ENCODE measurements at places on chromosomes 12 and 14.
A peak's percentile ranks its signal among the peaks of the same experiment; 100 is the strongest.

DNA sequence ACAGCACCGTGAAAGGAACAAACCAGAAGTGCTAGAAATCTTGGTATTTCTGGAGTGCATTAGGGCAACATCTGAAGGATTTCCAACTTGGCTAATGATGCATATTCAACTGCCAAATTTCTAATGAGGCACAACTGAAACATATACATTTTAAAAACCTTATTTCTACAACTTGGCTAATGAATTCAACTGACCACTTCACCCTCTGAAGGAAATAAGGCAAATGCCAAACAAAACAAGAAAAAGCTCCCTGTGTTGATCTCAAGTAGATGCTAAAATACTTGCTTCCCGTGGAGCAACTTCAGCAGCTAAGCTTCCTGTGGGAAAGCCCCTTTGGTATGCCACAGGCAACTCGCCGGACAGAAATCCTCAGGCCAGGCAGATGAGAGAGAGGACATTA, 167.1 kb downstream of the TTC7B start:
- no peak for DNase-seq

DNA sequence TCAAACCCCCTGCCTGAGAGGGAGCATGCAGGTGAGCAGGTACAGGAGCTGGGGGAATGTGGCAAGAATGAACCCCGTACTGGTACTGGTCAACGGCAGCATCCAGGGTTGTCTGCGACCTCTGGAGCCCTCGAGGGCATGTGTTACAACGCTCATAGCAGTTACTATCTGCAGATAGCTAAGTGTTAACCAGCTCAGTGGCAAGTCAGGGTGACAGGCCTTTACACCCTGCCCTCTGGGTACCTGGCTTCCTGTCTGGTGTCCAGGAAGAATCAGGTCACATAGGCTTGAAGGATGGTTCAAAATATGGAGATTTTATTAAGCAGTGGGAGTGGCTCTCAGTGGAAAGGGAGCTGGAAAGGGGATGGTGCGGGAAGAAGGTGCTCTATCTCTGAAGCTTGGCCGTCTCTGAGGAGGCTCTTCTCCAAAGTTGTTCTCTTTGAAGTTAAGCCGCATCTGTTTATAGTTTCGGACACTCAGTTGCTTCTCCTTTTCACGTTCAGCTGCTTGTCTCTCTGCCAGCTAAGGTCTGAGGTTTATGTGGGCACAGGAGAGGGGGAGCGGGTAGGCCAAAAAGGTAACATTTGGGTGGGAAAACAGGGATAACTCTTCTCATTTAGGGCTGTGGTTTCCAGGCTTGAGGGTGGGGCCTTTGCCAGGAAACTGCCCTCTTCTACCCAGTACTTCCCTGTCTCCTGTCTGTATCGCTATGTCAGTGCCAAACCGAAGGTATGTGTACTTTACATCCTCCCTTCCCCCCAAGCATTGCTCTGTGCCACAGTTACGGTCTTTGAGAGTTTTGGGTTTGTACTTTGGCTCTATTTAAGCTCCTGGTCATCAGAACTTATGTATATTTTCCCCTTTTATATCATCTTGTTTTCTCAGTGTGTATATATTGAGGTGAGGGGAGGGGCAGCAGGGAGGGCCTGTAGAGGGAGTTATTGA, 305.8 kb downstream of the RGS6 start:
- DNase-seq: no peak

GRCh38 chr14:69643430-69644200, 32.2 kb downstream of the SUSD6 start:
- DNase-seq: peak; percentile 64

- DNase-seq: no peak
These were observed 28.7 kb downstream of the CLIP1 start for GRCh38 chr12:122393817-122394216.

GRCh38 chr12:131104463-131105350, 151.0 kb downstream of the ADGRD1 start:
- DNase-seq: peak; percentile 53

GRCh38 chr12:57110104-57111030, 795 bp downstream of the STAT6 start:
- DNase-seq: peak; percentile 67

GRCh38 chr14:61468063-61468825, 146.9 kb downstream of the PRKCH start:
- no peak for DNase-seq

- no peak for DNase-seq
These were observed 11.6 kb upstream of the PTPRB start for GRCh38 chr12:70648831-70649230.

GRCh38 chr12:6041891-6042290, 82.6 kb downstream of the VWF start:
- DNase-seq: no peak

DNA sequence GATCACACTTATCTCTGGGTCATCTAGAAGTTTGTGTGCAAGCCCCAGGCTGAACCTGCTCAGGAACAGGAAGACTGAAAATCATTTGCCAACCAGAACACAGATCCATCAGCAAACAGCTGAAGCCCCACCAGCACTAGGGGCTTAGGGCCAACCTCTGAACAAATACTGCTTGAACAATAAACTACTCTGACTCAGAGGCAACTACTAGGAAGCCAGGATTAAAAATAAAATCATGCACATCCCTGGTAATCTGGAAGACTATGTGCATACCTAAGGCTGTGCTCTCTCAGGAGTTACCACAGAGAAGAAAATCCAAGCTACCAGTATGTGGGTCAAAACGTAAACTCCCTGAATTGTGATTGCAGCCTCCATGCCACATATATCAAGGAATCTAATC, 15.9 kb downstream of the GALNT8 start:
- DNase-seq: no peak

- DNase-seq: no peak
These were observed 36.1 kb upstream of the PIWIL1 start for GRCh38 chr12:130301559-130301958.

DNA sequence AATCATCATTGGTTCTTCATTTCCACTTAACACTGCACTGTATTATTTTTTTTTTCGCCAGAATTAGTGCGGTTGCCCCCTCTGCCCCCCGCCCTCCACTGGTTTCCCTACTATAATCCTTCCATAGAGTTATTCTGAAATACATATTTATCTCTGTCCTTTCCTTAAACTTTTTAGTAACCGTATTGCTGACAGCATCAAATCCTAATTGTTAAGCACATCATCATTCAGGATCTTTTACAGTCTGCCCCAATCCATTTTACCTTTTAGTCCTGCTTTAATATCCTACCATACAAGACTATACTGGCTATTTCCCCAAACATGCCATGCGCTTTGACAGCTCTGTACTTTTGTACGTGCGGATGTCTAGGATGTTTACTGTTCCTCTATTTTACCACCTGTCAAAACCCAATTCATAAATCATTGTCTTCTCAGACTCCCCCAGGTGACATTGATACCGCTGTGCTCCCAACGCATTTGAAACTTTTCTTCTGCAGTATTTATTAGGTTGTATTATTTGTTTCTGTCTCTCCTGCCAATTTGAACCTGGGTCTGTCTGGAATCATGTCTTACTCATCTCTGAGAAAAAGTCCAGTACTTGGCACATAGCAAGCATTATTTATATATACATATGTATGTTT, 1.0 kb downstream of the FGFR1OP2 start:
- no peak for DNase-seq

DNA sequence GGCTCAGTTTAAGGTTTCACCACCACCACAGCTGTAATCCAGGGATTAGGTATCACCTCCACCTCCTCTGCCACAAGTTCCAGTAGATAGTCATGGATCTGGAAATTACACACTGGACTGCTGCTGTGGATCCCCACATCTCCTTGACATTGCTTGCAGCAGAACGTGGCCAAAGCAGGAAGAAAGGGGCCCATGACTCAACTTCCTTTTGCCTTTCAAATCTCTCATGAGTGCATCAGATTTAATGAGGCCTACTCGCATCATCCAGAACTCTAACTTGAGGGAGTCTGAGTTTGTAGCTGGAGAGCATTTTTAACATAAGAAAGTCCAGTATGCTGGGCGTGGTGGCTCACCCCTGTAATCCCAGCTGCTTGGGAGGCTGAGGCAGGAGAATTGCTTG, 29.2 kb upstream of the TMED10 start:
- no peak for DNase-seq

- no peak for DNase-seq
These were observed 15.9 kb downstream of the AMN1 start for GRCh38 chr12:31712877-31713276.

- no peak for DNase-seq
These were observed 2.9 kb upstream of the SETD1B start for GRCh38 chr12:121800694-121801594.

DNA sequence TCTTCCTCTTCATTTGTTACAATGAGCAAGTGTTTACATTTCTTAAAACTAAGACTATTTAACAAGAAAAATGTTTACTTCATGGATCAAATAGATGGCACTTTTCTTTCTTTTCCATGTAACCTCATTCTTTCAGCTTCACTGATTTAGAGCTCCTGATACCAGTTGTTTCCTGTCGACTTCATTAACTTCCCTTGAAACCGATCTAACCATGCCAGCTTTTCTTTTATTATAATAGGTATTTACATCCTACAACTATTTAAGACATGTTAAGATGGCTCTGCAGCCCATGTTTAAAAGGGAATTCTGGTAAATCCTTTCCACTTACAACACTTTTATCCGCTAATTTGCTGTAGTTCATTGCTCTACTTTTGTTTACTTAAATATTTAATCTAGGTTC, 107.3 kb upstream of the DCN start:
- no peak for DNase-seq
